ENCODE measurements at places on chromosomes 6 and 20.

GRCh38 chr6:75178757-75179156 lies 27.1 kb downstream of the COL12A1 start:
- no peak for DNase-seq

DNA sequence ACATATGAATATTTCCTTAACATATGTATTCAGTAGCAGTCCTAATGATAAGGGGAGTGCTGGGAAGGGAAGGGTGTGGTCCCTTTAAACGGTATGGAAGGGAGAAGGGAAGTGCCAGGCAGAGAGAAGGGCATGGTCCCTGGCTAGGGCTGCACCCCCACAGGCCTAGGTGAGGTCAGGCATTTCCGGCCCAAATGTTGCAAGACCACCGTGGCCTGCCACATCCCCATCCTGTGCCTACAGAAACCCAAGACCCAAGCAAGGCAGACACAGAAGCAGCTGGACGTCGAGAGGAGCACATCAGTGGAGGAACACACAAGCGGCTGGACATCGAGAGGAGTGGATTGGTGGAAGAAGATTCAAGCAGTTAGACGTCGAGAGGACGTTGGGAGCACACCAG lies 5.9 kb downstream of the RRAGD start:
- no peak for DNase-seq

DNA sequence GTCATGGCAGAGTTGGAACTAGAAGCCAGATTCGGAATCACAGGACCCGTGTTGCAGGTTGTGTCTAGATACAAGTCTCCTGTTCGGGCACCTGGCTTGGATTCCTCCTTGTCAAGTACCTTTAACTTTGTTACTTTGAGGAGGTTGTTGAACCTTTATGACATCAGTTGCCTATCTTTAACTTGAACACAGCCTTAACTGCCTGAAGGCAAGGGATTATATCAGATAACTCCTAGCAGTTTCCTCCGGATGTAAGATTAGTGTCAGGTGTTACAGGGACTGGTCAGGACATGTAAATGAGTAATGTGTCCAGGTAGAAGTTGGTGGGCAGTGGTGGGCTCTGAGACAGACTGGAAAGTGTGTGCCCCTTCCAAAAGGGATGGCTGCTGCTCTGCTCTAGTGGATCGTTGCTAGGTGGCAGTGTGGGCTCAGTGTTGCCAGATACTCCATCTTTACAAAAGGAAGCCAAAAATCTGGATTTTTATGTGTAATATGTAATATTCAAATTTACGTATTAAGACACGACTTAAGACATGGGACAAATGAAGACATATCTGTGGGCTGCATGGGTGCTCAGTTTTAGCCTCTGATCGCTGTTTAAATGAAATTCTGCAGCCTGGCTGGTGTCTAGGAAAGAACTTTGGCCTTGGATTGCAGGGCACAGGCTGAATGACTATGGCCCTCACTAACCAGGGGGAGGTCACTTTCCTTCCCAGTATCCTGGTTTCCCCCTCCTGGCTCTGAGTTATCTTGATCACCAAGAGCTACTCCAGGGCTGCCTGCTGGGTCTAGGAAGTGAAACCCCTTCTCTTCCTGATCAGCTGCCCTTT lies 27.1 kb downstream of the CHMP4B start:
- no peak for DNase-seq

GRCh38 chr6:79215213-79215824 lies 19.2 kb downstream of the HMGN3 start:
- no peak for DNase-seq

GRCh38 chr6:134079406-134079921 lies 27.0 kb upstream of the SLC2A12 start:
- DNase-seq, result no peak

DNA sequence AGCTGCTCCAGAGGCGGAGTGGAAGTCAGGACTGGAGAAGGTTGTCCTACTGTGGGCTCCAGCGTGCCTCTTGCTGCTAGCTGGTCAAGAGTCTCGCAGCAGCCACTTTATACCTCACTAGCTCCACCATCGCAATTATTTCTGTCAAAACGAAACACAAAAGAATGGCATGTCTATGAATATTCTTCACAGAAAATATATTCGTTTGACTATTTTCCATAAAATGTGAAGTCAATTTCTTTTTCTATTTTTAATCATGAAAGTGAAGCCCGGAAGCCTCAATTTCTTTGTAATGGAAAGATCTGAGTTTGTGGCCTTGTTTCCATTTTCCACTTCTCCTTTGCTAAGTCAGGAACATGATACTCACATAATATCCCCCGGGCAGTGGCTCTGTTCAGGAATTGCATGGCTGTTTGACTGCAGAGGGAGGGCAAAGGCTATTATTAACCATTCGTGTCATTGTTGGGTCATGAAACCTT lies 51.7 kb downstream of the DTD1 start:
- no peak for DNase-seq

GRCh38 chr6:110545081-110545872 lies 68.9 kb upstream of the SLC22A16 start:
- DNase-seq, result no peak

GRCh38 chr20:36262440-36262839 lies 26.2 kb downstream of the AAR2 start:
- DNase-seq, result no peak

DNA sequence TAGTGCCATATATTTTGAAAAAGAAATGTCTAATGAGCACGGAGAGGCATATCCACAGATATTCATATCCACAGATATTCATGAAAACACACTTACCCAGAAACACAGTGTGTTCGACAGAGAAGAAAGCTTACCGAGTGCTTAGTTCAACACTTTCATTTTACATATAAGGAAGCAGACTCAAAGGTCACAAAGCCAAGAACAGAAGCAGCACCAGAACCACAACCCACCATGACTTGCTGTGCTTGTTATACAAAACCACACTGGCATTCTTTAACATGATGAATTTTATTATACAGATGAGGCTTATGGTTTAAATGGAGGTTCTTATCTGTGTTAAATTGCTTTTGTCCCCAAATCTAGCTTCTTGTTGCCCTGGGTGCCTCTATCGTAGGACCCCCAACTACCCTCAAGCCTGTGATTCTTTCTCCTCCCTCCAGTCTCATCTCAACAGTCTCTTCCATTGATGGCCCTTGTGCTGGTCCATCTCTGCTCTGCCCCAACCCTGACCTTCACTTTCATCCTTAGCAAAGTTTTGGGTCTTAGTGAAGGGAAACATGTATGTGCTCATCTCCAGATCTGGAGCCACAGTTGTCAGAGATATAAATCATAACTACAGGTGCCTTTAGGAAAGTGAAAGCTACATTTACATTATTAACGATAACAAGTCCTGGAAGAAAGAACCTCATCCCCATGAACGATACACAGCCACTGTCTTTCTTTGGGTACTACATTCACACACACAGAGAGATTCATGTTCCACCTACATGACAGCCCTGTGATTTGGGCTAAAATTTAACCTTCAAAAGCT lies 40.0 kb downstream of the SF3B5 start:
- DNase-seq, result no peak

DNA sequence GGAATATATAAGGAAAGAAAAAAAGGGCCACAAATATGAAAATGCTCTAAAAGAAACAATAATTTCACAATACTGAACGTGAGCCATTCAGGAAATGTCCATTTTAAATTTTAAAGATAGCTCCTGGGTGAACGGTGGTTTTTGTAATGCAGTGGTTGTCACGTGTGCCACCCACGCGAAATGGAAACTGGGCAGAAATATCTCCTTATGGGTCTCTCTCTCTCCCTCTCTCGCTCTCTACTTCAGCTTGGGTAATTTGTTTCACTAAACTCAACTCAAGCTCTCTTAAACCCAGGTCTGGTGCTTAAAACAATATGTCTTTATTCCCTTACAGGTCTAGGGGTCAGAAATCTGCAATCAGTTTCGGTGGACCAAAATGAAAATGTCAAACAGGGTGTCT lies 150.8 kb downstream of the OR2B2 start:
- DNase-seq, result no peak

DNA sequence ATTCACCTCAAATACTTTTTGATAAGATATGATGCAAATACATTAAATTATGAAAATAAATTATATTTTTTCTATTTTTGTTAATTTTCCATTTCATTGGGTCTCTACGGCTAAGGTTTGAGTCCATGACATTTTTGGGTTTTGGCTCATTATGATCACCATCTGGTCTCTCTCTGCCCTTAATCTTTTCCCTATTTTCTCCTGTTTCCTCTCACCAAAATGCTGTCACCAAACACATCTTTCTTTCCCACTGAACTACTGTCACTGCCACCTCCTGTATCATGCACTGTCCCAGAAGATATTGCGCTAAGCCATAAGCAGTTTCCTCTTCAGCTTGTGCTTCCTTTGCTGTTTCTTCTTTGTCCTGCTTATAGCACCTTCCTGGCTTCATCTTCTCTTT lies 42.0 kb upstream of the OGFRL1 start:
- DNase-seq, result no peak

DNA sequence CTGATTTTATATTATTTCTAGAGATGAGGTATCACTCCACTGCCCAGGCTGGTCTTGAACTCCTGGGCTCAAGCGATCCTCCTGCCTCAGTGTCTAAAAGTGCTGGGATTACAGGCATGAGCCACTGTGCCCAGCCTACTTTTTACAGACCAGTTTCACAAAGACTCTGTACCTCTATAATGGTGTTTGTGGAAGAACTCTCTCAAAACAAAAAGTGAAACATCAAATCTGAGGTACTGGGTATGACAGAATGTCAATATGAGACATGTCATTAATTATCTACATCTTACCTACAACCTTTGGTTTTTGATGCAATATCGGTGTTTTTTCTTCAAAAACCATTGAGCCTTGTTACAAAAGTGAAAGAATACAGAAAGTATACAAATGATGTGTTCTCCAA lies 49.4 kb upstream of the MCM9 start:
- DNase-seq, result no peak

DNA sequence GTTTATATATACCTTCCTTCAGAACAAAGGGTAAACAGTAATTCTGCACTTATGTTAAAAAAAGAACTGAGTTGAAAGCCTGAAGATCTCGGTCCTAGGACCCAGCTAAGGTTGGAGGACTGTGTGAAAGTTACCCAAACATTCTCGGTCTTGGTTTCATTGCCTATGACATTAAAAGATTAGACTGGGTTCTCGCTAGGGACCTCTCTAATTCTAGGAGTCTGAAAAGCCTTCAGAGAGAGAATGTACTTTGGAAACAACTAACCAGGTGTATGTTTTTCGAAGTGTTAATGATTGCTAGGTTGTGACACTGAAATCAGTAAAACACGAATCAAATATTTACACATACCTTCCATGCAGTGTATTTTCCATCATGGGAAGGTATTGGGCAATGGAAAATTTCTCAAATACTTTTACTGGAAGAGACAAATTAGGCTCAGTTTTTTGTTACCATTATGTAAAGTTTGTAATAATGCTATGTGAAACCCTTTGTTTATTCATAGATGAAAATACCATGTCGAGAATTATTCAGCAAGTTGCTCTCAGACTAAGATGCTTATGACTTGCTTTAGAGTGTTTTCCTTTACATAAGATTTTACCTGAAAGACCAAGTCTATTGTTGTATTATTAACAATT lies 113.7 kb upstream of the LOC128125822 start:
- no peak for DNase-seq

GRCh38 chr6:4577406-4577805 lies 198.8 kb upstream of the CDYL start:
- no peak for DNase-seq

GRCh38 chr6:80438772-80439171 lies 332.3 kb downstream of the BCKDHB start:
- DNase-seq, result no peak

DNA sequence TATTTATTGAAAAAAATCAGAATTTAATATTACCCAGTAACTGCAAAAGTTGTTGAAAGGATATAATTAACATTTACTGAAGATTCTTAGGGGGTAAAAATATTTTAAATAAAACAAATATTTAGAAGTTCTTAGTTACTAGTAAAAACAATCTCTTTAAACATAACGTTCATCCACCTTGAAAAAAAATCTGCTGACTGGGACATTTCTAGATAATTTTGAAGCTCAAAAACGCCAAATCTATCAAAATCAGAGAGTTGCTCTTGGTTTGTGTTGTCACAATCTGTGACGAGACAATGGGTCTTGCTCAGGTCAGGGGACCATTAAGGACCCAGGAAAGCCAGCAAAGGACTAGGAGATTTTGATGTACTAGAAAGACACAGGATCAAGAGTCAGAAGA lies 177.0 kb downstream of the BACH2 start:
- DNase-seq, result no peak

DNA sequence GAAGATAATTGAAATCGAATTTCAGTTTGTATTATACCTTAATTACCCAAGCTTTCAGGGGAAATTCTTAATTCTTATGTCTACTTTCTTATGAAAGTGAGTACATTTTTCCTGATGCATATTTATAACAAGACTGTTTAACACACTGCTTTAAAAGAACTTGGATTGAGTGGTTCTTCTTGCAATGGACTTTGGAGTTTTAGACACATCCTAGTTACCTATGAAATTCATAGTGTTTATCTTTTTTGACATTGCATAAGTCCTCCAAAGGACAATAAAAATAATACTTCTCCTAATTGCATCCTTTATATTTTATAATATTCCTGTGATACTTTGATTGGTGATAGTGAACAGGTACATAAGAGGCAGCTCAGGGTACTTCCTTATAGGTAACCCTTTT lies 395.6 kb upstream of the FLRT3 start:
- DNase-seq, result no peak

- DNase-seq, result no peak
Observed at GRCh38 chr6:46932526-46933319, 11.0 kb upstream of the ADGRF5 start.

- no peak for DNase-seq
Observed at GRCh38 chr20:137668-138490, 4.5 kb upstream of the DEFB126 start.

- DNase-seq, result no peak
Observed at GRCh38 chr6:3610206-3610605, 141.3 kb downstream of the PXDC1 start.

- no peak for DNase-seq
Observed at GRCh38 chr6:113662688-113663333, 194.3 kb upstream of the MARCKS start.

- no peak for DNase-seq
Observed at GRCh38 chr6:44435500-44435899, 48.0 kb downstream of the CDC5L start.

GRCh38 chr20:11136691-11137090 lies 462.9 kb upstream of the JAG1 start:
- DNase-seq, result no peak

GRCh38 chr20:62088258-62089127 lies 22.8 kb upstream of the TAF4 start:
- no peak for DNase-seq

GRCh38 chr6:116217069-116217468 lies 36.8 kb downstream of the TSPYL4 start:
- DNase-seq, result no peak

- DNase-seq, result no peak
Observed at GRCh38 chr6:99353126-99353525, 3.7 kb upstream of the FAXC start.

GRCh38 chr20:14657266-14658005 lies 320.0 kb upstream of the FLRT3 start:
- no peak for DNase-seq

DNA sequence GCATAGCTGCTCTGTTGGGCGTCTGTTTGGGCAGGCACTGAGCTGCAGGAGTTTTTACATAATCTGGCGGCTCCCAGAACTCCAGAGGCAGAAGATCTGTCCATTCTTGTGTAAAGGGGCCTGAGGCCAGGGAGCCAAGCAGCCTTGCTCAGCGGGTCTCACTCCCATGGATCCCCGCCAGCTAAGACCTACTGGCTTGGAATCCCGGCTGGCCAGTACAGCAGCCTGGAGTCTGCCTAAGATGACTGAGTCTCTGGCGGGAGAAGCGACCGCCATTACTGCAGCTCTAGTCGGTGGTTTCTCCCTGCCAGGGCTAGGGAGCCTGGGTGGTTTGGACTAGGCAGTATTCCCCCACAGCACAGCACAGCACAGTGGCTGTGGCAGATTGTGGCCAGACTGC lies 268.4 kb upstream of the SYNCRIP start:
- DNase-seq, result no peak
